ENCODE measurements at places on chromosomes 11 and 22.

GRCh38 chr11:77113382-77114088, 10.9 kb downstream of the OMP start:
- DNase-seq: no peak

GRCh38 chr22:29016067-29016938, 45.3 kb downstream of the C22orf31 start:
- no peak for DNase-seq

DNA sequence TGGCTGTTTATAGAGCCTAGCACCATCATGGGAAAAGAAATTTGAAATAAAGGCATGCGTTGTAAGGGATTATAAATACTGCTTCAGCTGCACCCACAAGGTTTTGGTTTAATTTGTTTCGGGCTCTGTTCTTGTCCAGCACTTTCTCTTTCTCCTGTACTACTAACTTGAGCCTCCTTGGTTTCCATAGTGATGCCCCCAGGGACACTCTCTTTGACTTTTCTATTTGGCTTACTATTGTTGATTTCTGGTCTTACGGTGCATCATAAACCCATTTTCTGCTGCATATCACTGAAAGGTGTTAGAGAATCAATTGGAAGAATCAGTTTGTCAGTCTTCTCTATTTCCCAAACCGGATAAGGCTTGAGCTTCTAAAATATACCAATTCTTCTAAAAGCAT, 1674.3 kb upstream of the RAG2 start:
- no peak for DNase-seq

DNA sequence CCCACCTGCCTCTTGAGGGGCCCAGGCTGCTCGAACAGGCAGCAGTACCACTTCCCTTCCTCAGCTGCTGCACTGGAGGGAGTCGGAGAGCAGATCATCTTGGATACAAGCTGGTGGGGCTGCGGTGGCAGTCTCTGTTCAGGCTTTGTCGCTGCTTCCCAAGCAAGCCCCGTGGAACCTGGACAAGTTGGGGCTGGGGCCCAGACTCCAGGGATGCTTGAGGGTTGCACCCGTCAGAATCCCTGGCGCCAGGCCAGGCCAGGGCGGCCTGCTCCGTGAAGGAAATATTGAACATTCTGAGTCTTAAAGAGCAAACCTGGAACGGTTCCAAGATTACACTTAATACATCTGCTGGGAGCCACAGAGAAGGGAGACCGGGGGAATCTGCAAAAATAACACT, 310.1 kb upstream of the SORL1-AS1 start:
- DNase-seq: peak; percentile 46

GRCh38 chr11:3010521-3011275, 18.6 kb upstream of the NAP1L4 start:
- no peak for DNase-seq

All from right kidney (tissue), 9 donors.